Muscle of back (tissue), 13 donors: ENCODE measurements at places on chromosomes 5 and 9. TPM values are rescaled to one million over a fixed set of nuclear protein-coding genes. Genes with fewer than 3 reads are reported as not detected.
A peak's percentile ranks its signal among the peaks of the same experiment; 100 is the strongest.

KIF20A gene
- 16.8 TPM for polyA plus RNA-seq

CTNND2 gene
- 1.3 TPM for polyA plus RNA-seq

CDKN2B gene
- 0.53 TPM for polyA plus RNA-seq

SYNPO gene
- 31.5 TPM for polyA plus RNA-seq

IFNA21 gene
- polyA plus RNA-seq = not detected

TEX48 gene
- polyA plus RNA-seq = not detected

ARHGEF39 gene
- polyA plus RNA-seq = 6.7 TPM

PCDHB5 gene
- 4.9 TPM for polyA plus RNA-seq

RMRP gene
- not detected for polyA plus RNA-seq

DNA sequence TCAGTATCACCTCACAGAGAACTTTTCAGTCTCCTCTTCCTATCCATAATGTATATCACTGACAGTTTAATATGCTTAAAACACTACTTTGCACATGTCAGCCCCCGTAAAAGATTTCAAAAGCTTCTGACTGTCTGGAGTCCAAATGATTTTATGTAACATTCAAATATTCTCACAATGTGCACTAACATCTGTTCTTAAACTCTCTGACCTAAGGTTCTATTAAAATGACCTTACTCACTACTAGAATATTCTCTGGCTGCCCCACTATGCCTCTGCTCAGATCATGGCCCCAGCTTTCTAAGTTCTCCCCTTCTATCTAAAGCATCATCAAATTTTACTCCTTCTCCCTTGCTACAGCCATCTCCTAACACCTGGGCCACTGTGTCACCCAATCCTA lies 52.5 kb downstream of the AP3B1 start:
- DNase-seq = no peak

- no peak for DNase-seq
Observed at GRCh38 chr9:38652044-38652443, 31.6 kb upstream of the ANKRD18A start.

DNA sequence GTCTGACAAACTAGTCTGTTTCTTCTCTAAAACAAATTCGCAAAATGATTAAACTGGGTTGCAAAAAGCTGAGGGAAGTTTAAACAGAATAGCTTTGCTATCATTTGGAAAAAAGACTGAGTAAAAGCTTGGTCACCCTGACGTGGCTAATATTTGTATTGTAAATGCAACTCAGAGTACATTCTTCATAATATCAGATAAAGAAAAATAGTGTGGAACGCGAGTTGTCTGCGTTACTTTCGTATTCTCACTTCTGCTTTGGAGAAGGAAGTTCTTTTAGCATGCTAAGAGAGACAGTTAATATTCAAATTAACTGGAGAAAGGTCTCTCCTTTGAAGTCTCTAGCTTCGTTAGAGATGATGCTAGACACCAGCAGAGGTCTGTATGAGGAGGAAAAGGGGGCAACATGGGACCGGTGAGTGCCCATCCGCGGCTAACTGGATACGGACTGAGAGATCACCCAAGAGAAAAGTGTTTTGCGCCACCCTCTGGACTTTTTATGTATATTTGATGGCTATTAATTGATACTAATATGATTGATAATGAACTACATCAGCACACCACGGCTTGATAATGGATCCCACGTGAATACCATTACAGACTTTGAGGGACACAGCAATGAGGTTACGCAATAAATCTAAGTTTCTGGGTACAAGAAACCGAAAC lies 2.9 kb upstream of the CNTRL start:
- DNase-seq = peak; percentile 54

GRCh38 chr9:34034698-34035065 lies 14.0 kb downstream of the UBAP2 start:
- DNase-seq = no peak

DNA sequence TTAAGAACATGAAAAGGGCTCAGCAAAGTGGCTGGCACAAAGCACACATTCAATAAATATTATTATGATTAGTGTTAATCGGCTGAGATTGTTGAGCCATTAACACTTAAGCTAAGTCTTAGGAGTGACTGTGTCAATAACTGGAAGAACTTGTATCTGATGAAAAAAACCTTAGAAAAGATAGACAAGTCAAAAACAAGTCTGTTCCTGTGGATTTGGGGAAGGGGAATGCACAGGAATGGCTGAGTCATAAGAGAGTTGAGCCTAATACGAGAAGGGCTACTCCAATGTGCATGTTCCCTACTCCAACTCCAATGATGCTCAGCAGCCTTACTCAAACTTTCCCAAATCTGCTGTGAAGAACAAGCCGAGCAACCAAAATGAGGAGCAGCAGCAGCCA lies 53.9 kb downstream of the MED27 start:
- DNase-seq = no peak

DNA sequence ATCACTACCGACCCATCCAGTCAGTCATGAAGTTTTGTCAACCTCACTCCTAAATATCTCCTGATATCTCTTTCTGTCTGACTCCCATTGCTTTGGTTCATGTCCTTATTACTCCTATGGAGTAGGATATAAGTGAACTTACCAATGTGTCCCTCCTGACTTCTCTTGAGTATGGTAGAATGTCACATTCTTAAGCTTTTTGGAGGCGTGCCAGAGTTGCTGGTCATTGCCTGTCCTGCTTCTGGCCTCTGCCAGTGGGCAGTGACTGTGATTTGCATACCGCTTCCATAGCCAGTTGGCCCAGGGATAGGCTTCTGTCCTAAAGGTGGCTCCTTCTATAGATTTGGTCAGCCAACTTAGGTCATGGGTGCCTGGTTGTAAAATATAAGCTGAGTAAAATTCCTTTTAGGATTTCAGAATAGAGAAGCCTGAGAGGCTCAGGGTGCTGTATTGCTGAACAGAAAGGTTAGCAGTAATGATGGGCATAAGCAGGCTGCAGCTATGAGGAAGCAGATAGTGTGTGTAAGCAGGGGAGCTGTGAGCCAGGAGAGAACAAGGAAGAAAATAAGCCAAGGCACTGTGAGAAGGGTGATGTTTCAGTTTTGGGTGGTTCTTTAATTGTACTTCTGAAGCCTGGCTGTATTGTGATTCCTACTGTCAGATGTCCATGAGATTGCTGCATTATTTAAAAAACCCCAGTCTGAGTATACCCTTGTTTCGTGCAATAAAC lies 16.1 kb upstream of the MARCHF3 start:
- DNase-seq = no peak

- DNase-seq = no peak
Observed at GRCh38 chr5:39948341-39948740, 523.6 kb upstream of the DAB2 start.

GRCh38 chr9:68721666-68722330 lies 16.8 kb downstream of the PIP5K1B start:
- DNase-seq = no peak

- DNase-seq = peak; percentile 73
Observed at GRCh38 chr5:59246145-59246869, 647.2 kb downstream of the PDE4D start.

GRCh38 chr9:89880721-89881120 lies 275.9 kb downstream of the GADD45G start:
- no peak for DNase-seq

DNA sequence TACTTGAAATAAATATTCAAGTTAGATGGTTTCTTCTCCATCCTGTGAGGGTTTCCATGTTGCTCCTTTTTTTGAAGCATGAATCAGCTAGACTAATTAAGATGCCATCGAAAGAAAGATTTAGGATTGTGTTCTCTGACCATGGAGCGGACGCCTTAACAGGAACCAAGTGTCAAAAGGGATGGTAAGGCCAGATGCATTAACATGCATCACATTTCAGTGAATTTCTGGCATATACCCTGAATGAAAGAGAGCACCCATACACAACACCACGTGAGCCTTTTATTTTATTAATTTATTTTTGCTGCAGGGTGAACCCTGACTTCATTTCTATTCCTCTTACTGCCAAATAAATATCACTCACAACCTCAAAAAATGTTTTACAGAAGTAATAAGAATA lies 1045.3 kb upstream of the ARRDC3 start:
- DNase-seq = no peak

- peak; percentile 6 for DNase-seq
Observed at GRCh38 chr5:94503677-94504076, 114.7 kb downstream of the KIAA0825 start.

GRCh38 chr5:56147659-56148230 lies 85.4 kb downstream of the ANKRD55 start:
- no peak for DNase-seq

DNA sequence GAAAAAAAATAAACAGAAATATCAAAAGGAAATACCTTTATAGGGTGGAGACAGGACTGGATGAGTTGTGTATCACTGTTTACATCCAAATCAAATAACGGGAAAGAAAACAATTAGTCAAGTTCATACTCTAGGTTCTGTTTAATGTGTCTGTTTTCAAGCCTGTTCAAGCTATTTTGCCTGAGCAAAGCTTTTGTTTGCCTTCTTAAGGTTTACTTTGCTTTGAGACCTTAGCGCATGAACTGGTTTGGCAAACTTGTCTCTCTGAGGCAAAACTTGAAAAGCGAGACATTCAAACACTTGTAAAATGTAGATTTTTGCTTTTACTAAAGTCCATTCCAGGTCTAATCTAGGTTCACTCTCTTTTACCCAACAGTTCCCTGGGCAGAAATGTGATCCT lies 174.1 kb upstream of the RFX3 start:
- DNase-seq = no peak

GRCh38 chr5:14211818-14212803 lies 69.0 kb downstream of the TRIO start:
- no peak for DNase-seq

DNA sequence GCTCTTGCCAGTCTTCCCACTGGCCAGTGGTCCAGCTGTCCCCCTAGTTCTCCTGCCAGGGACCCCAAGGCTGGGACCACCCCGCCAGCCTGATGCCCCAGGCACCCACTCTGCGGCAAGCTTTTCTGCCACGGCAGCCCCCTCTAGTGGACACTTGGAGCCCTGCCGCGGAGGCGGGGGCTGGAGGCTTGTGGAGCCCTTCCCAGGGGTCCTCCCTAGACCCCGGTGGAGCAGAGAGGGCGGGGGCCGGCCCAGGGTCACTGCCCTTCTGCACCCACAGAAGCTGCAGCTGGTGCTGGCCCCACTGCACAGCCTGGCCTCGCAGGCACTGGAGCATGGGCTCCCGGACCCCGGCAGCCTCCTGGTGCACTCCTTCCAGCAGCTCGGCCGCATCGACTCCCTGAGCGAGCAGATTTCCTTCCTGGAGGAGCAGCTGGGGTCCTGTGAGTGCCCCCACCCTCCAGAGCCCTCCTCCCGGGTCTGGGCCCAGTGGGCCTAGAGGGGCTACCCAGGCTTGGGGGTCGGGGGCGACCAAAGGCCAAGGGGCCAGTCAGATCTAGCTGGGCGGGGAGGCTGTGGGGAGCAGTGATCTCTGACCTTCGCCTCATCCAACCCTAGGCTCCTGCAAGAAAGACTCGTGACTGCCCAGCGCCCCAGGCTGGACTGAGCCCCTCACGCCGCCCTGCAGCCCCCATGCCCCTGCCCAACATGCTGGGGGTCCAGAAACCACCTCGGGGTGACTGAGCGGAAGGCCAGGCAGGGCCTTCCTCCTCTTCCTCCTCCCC lies 9.1 kb downstream of the EGFL7 start:
- no peak for DNase-seq

DNA sequence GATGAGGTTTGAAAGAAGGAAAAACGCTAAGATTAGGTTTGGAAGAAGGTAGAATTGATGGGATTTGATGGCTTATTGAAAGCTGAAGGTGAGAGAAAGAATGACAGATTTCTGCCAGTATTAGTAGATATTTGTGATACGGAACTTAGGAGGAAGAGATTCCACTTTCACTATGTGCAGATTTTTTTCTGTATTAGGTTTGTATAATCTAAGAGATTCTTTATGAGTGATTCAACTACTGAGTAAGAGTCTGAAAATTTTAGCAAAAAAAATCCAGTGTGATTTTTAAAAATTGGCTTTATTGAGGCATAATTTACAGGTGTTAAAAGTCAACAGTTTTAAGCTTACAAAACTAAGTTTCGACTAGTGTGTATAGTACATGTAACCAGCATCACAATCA lies 54.1 kb downstream of the AP3S1 start:
- DNase-seq = no peak

- DNase-seq = peak; percentile 22
Observed at GRCh38 chr5:125526966-125527365, 780.5 kb upstream of the ZNF608 start.
